ENCODE measurements at places on chromosomes 16 and 17.

- DNase-seq, result no peak
Observed at GRCh38 chr16:27406511-27407128, 4.6 kb downstream of the IL21R start.

DNA sequence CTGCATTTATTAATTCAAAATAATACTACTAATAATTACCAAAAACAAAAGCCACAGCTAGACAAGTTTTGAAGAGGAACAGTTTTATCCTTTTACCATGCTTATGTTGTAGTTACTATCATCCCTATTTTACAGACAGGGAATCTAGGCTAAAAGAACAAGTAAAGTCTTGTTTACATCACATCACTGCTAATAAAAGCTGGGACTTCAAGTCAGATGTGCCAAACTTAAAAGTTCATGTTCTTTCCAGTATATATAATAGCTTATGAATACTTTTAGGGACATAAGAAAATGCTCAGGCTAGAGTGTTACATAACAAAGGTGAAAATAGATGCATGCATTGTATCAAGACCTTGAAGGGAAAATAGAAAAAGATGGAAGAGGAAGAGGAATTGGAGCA lies 234.2 kb downstream of the CDH11 start:
- DNase-seq, result no peak

- no peak for DNase-seq
Observed at GRCh38 chr17:69578385-69578936, 164.0 kb downstream of the MAP2K6 start.

GRCh38 chr17:61289408-61290385 lies 109.9 kb upstream of the TBX2 start:
- DNase-seq, result no peak

DNA sequence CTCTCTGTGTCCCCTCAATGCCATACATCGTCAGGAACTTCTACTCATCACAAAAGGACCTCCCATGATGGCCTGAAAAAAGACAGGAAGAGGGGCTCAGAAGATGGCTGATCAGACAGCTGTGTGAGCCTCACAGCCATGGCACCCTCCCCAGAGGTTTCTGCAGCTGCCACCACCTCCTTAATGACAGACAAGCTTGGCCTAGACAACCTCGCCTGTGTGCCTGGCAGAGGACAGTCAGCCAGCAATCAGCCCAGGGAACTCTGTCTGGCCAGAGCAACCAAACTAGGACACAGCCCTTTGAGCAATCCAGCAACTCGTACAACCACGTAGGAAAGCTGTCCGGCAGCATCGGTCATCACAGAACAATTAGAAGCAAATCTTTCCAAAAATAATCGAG lies 54.2 kb upstream of the MED9 start:
- DNase-seq, result no peak

DNA sequence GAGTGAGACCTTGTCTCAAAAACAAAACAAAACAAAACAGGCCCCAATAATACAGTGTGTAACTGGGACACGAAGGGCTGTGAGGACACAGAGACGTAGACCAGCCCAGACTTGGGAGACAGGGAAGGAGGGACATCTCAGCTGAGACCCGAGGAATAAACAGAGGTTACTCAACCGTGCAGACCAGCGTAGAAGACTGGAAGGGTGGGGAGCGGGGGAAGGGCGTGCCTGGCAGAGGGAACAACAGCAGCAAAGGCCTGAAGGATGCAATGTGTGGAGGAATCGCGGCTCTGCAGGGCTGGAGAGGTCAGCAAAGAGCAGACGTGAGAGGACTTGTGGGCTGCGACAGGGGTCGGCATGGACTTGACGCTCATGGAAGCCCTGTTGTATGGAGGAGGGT lies 11.6 kb upstream of the CES4A start:
- no peak for DNase-seq

DNA sequence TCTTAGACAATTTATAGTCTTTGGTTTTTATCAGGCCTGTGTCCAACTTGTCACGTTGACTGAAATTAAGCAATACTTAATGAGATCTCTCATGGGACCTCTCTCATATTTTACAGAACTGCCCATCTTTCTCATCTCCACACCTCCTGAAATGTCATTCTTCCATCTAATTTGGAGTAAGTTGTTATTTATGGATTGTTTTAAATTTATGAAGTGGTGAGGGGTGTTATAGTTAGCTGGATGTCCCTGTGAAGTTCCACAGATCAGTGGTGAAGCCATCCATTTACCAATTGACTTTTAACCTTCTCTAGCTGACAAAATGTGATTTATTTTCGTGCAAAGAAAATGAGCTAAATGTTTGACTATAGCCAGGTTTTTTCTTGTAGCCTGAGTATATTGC lies 824.9 kb downstream of the KCNJ2 start:
- no peak for DNase-seq
